ENCODE measurements at places on chromosomes 5 and 9. TPM values are rescaled to one million over a fixed set of nuclear protein-coding genes. Genes with fewer than 3 reads are reported as not detected.

- no peak for DNase-seq
These were observed 139.7 kb downstream of the TLE1 start for GRCh38 chr9:81549500-81550206.

GRCh38 chr5:104171958-104172690 is 609.5 kb upstream of the NUDT12 start:
- DNase-seq = no peak

DNA sequence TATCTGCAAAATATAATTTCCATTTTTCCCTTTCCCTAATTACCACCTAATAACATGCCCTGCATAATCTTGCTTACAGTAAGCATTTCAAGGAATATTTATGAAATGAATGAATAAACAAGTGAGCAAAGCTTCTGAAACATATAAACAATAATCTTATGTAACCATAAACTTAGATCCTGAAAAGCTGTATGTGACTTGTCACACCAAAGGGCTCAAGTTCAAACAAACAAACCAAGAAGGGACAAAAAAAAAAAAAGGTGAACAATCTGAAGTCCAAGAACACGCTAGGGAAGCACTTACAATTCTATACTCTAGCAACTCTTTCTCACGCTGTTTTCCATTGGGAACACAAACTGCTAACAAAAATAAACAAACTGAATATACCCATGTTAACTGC is 36.3 kb downstream of the PLPP1 start:
- DNase-seq = no peak

DNA sequence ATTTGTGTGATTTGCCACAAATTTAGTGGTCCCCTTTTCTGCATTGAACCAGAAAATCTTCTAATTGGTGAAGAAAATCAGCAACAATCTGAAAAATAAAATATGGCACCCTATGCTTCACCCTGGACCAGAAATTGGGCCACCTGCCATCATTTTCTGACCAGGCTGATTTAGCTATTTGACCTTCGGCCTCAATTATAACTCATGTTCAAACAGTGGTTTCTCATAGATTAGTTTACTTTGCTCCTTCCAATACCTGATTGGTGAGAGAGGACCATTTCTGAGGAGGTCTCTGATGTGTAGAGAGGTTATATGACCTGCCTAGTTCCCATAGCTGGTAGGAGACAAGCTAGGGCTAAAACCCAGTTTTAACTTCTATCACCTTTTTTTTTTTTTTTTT is 59.0 kb downstream of the PTTG1 start:
- DNase-seq = no peak

The SEMA5A gene
- total RNA-seq = 2.8 TPM

The ARHGAP26 gene
- 22.1 TPM for total RNA-seq
